ENCODE measurements at places on chromosomes 5 and 9.
A peak's percentile ranks its signal among the peaks of the same experiment; 100 is the strongest.

GRCh38 chr9:131635285-131635684, 90.0 kb downstream of the PRRT1B start:
- DNase-seq = peak; percentile 36

GRCh38 chr5:126139086-126139485, 284.1 kb upstream of the GRAMD2B start:
- no peak for DNase-seq

- no peak for DNase-seq
Observed at GRCh38 chr9:109737295-109737694, 42.7 kb upstream of the PALM2AKAP2 start.

DNA sequence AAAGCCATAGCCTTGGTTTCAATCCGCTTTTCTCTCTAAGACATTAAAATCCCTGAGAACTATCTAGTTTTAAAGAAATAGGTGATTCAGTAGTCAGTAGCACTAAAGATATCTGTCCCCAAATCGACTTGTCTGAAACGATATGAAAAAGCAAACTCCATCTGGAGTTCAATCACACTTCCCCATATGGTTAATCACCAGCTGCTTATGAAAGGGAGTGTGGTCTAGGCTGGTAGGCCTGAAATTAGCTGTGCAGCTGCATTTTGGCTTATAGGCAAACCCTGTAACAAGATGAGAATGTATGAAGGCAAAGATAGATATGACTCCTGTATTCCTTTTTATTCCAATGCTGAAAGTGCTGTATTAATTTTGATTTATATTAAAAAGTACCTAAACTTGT, 65.9 kb downstream of the DMRTA1 start:
- no peak for DNase-seq

DNA sequence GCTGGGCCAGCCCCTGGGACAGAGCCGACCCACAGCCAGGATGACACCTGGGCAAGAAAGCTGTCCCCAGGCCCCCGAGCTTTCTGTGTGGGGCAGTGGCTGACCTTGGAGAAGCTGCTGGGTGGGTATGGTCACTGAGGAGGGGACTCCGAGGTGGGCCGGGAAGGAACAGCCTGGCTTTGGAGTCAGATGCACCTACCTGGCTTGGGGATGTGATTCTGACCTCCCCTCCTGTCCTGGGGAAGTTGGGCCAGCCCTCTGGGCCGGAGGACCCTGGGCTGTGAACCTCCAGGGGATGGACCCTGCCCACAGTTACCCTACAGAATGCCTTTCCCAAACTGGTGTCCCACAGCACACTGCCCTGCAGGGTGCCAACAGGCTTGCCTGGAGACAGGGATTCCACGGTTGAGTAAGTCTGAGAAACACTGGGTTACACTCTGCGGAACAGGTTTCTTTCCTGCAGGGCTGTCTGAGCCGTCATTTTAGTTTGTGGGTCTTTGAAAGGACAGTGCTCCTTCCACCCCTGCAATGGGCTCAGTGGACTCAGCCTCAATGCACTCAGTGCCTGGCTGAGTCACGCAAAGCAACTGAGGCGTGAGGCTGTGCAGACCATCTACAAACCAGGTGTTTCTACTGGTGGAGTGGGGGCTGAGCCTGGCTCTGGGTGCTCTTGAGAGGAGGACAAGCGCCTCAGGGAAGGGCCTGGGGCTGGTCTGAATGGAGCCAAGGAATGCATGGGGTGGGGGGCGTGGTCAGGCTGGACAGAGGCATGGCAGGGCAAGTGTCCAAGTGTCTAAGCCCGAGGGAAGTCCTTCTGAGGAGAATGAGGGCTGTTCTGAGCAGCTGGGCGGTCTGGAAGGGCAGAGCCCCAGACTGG, 41.3 kb upstream of the PHYKPL start:
- DNase-seq = no peak

- DNase-seq = no peak
Observed at GRCh38 chr9:112839331-112839730, 51.3 kb downstream of the SLC46A2 start.

DNA sequence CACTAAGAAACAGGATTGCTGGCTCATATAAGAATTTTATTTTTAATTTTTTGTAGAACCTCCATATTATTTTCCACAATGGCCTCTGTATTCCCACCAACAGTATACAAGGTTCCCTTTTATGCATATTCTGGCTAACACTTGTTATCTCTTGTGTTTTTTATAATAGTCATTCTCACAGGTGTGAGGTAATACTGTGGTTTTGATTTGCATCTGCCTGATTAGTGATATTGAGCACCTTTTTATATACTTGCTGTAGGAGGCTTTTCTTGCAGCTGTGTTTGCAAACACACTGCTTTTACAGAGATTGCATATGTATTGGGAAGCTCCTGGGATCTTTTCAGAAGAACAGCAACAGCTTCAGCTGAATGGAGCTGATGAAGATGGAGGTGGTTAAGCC, 164.8 kb downstream of the DEPDC1B start:
- DNase-seq = no peak

DNA sequence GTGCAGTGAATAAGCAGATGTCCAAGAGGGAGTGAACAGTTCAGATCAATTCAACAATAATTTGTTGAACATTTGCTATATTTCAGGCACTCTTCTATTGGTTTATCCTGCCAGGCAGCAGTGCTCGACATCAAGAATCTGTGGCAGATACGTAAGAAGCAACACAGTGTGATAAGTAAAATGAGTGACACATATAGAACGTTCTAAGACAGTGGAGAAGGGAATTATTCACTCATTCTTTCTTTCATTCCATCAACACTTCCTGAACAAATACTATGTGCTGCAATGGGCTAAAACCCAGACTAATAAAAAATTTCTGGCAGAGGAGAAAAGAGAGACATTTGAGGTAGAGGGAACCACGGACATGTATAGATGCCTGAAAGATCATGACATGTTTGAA, 89.9 kb upstream of the GLIS3 start:
- DNase-seq = no peak

GRCh38 chr9:5563417-5563815, 53.1 kb downstream of the PDCD1LG2 start:
- DNase-seq = no peak

All from amygdala (tissue), 56 donors.